ENCODE measurements at places on chromosomes 12 and 14. TPM values are rescaled to one million over a fixed set of nuclear protein-coding genes. Genes with fewer than 3 reads are reported as not detected.

DNA sequence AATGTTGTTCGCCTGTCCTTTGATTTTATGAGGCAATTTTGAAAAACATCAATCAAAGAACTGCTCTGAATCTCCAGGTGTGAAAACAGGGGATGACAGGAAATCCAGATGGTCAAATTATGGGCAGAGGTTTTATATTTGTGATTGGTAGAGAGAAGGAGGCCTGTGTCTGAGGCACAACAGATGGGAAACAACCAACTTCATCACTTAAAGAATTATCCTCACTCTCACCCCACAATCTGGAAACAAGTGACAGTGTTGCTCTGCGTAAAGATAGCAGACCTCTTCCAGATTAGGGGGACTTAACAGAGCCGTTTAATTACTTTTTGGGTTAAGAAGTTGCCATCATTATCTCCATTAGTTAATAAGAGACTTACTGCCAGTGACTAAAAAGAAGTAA is 64.1 kb upstream of the EGLN3 start:
- H3K27me3 ChIP-seq, result no peaks in the 10 kb centered on the region
- no peak overlapping the region for H3K27ac ChIP-seq
- no peaks in the 10 kb centered on the region for H3K36me3 ChIP-seq

GRCh38 chr12:87866578-87867292 is 162.5 kb downstream of the C12orf50 start:
- no peaks in the 10 kb centered on the region for H3K27me3 ChIP-seq
- no peak overlapping the region for H3K4me3 ChIP-seq
- no peak overlapping the region for H3K27ac ChIP-seq
- H3K4me1 ChIP-seq, result no peaks in the 10 kb centered on the region
- H3K36me3 ChIP-seq, result no peaks in the 10 kb centered on the region

- H3K27ac ChIP-seq, result no peak overlapping the region
- H3K36me3 ChIP-seq, result no peaks in the 10 kb centered on the region
- H3K27me3 ChIP-seq, result no peaks in the 10 kb centered on the region
- DNase-seq, result no peak
- H3K4me1 ChIP-seq, result peaks cover 4% of the 10 kb centered on the region
- no peak overlapping the region for H3K4me3 ChIP-seq
Observed at GRCh38 chr14:100426314-100426713, 103.2 kb downstream of the SLC25A47 start.

Gene TAS2R20
- 1.2 TPM for total RNA-seq

DNA sequence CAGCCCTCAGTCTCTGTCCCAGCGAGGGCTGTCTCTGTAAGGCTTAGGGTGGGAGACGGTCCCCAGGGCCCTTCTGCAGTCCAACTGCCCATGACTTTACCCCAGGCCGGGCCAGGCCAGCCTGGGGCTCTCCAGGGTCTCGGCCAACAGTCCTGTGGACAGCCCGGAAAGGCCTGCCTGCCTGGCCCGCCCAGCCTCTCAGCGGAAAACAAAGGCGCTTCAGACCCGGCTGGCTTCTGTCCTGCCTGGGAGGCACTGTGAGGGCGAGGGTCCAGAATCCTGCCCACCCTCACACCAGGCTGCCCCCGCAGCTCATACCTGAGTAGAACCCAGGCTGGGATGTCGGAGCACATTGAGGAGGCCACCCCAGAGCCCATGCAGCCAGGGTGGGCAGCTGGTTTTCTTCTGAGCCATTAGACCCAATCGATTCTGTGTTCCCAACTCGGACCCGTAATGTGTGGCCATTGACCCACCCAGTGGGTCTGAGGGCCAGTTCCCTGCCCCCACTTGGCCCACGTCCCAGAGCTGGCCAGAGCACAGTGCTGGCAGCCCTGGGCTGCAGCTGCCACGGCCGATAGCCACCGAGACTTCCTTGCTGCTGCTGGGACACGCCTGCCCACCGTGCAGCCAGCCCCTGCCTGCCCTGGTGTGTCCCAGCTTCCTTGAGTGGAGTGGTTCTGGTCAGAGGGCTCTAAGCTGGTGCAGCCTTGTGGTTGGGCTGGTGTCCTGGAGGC is 1.6 kb downstream of the CRIP2 start:
- peak overlapping the region; percentile 69 for H3K27ac ChIP-seq
- DNase-seq, result no peak
- peaks cover 13% of the 10 kb centered on the region for H3K4me1 ChIP-seq

DNA sequence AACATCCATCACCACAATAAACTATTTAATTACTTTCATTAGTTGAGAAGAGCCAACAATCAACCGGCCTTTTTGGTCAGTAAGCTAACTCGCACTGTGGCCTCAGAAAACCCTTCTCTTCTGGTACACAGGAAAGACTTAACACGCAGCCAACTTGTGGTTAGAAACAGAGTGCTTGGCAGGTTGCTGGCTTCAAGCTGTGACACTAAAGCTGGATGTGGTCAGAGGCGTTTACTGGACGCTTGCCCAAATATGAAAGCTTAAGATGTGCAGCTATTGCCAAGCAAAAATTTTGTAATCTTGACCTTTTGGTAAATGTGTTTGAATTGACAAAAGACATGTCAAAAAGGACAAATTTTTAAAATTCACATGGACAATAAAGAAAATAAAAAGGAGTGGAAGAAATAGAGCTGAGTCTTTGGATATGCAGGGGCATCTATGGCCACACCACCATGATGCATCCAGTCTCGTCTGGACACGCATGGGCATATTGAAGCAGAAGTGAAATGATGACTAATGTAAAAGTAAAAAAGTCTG is 2.6 kb upstream of the KLRK1 start:
- no peak overlapping the region for H3K4me3 ChIP-seq
- peaks cover 4% of the 10 kb centered on the region for H3K4me1 ChIP-seq
- H3K27ac ChIP-seq, result no peak overlapping the region
- no peaks in the 10 kb centered on the region for H3K36me3 ChIP-seq

DNA sequence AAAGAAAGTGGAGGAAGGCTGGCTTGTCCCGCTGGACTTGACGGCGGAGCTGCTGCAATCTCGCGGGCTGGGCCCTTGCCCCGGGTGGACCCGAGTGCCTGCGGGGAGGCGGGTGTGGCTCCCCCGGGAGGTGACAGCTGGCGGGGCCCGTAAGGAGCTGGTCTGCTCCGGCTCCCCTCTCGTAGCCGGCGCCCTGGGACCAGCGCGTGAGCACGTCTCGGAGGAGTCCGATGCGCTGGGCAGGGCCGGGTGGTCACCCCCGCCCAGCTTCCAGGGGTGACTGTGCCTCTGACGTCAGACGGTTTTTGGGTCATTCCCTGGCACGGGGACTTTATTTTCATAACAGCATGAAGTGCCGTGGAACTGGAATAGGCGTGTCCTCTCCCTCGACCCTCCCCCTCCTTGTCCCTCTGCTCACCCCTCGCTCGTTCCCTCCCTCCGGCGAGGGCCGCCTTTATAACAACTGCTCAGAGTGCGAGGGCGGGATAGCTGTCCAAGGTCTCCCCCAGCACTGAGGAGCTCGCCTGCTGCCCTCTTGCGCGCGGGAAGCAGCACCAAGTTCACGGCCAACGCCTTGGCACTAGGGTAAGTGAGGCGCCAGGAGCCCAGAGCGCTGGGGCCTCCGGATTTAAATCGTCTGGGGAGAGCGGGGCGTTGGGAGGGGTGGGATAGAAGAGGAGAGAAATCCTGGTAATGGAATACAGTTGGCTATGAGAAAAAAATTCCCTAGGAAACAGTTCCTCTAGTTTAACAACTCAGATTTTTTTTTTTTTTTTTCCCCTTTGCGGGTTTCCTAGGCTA is at the start of gene GPRC5A:
Gene GPRC5A, plus strand, starts transcription at position 483 of the 801 bp plus-strand sequence. CDS start 16,688 bp downstream, outside the sequence.
- no peaks in the 10 kb centered on the region for H3K4me1 ChIP-seq
- peak within 1 kb of the TSS; percentile 43 for H3K4me3 ChIP-seq
- peak within 1 kb of the TSS; percentile 87 for H3K27ac ChIP-seq
- DNase-seq, result peak; percentile 94
- no peaks in the 10 kb centered on the region for H3K36me3 ChIP-seq

Gene CCDC177
- not detected for total RNA-seq

DNA sequence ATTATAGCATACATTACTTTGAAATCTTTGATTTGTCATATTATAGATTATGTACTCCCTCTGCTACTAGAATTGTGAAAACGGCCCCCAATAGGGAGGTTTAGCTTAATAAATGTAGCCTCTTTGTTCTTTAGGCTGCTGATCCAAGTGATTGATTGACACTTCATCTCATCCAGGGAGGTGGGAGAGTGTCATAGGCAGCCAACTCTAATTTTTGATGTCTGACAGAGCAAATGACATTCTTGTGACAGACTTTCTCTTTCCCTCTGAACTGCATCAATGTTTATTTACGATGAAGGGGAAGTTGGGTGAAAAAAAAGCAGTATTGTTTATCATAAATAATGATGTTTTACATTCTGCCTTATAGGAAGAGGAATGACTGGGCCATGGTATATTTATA is 221.4 kb downstream of the MDGA2 start:
- H3K36me3 ChIP-seq, result no peaks in the 10 kb centered on the region
- H3K4me1 ChIP-seq, result no peaks in the 10 kb centered on the region
- H3K27me3 ChIP-seq, result no peaks in the 10 kb centered on the region

DNA sequence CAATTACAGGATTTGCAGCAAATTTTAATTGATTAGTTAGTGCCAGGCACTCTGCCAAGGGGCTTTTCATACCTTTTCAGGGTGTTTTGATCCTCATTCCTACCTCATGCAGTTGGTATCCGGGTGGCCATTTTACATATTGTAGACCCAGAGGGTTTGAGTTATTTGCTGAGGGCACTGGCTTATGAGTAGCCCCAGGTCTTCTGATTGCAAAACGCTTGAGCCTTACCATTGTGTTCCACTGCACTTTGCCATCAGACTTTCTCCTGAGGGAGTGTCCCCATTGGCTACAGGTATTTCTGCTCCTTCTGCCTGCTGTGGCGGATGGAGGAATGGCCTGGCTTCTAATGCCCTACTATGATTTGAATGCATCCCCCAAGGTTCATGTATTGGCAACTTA is 257.8 kb upstream of the CRY1 start:
- H3K36me3 ChIP-seq, result no peaks in the 10 kb centered on the region
- DNase-seq, result no peak
- H3K4me1 ChIP-seq, result no peaks in the 10 kb centered on the region
- no peak overlapping the region for H3K27ac ChIP-seq
- H3K4me3 ChIP-seq, result no peak overlapping the region

Gene VRTN
- total RNA-seq, result not detected

DNA sequence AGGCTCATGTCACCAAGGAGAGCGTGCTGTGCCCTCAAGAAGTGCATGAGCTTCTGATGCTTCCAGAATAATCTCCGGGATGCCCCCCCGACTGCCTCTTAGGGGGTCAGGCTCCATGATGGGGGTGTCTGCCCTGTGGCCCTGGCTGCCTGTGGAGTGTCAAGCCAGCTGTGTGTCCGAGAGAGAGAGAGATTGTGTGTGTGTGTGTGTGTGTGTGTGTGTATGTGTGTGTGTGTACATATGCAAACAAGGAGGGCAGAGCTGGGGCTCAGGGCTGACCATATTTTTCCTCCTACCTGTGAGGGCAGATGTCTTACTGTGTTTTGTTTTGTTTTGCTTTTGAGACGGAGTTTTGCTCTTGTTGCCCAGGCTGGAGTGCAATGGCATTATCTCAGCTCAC is 5.6 kb upstream of the ALDH2 start:
- DNase-seq, result no peak
- no peaks in the 10 kb centered on the region for H3K27me3 ChIP-seq
- H3K36me3 ChIP-seq, result no peaks in the 10 kb centered on the region
- no peak overlapping the region for H3K4me3 ChIP-seq
- H3K27ac ChIP-seq, result peak overlapping the region; percentile 32

GRCh38 chr12:5204271-5204670 is 160.6 kb downstream of the KCNA5 start:
- no peak for DNase-seq
- H3K4me3 ChIP-seq, result no peak overlapping the region
- no peaks in the 10 kb centered on the region for H3K4me1 ChIP-seq
- no peak overlapping the region for H3K27ac ChIP-seq
- H3K27me3 ChIP-seq, result no peaks in the 10 kb centered on the region
- H3K36me3 ChIP-seq, result no peaks in the 10 kb centered on the region

Gene P2RX7
- 1.7 TPM for total RNA-seq

Gene MIP
- not detected for total RNA-seq

DNA sequence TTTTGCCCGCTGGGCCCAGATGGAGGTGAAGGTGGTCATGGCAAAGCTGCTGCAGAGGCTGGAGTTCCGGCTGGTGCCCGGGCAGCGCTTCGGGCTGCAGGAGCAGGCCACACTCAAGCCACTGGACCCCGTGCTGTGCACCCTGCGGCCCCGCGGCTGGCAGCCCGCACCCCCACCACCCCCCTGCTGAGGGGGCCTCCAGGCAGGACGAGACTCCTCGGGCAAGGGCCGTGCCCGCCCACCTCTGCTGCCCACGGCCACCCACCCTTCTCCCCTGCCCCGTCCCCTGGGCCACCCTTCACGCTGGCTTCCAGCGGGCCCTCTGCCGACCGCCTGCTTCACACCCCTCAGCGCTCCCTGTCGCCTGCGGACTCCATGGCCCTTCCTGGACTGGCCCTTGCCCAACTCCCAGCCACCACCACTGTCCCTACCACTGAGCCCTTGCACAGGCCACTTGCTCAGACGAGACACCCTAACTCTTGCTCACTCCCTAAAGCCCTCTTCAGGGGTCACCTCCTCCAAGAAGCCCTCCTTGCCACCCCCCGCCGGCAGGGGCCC is 42.5 kb downstream of the CYP46A1 start:
- no peak for DNase-seq
- H3K27ac ChIP-seq, result no peak overlapping the region
- H3K27me3 ChIP-seq, result peaks cover 5% of the 10 kb centered on the region
- no peak overlapping the region for H3K4me3 ChIP-seq
- H3K4me1 ChIP-seq, result no peaks in the 10 kb centered on the region
- no peaks in the 10 kb centered on the region for H3K36me3 ChIP-seq

- no peaks in the 10 kb centered on the region for H3K36me3 ChIP-seq
- peaks cover 4% of the 10 kb centered on the region for H3K4me1 ChIP-seq
- DNase-seq, result no peak
- no peak overlapping the region for H3K4me3 ChIP-seq
- H3K27me3 ChIP-seq, result no peaks in the 10 kb centered on the region
- no peak overlapping the region for H3K27ac ChIP-seq
Observed at GRCh38 chr12:52980096-52980649, 26.1 kb upstream of the EIF4B start.

GRCh38 chr14:92040431-92041051 is 682 bp upstream of the TRIP11 start:
- H3K36me3 ChIP-seq, result no peaks in the 10 kb centered on the region
- peak; percentile 59 for DNase-seq
- H3K27me3 ChIP-seq, result no peaks in the 10 kb centered on the region
- peaks cover 19% of the 10 kb centered on the region for H3K4me1 ChIP-seq
- H3K27ac ChIP-seq, result peak overlapping the region; percentile 85

Gene SLC6A13
- not detected for total RNA-seq

Gene NPAS3
- total RNA-seq, result 1.6 TPM

GRCh38 chr14:88791629-88792472 is 902 bp downstream of the EML5 start:
- H3K27me3 ChIP-seq, result no peaks in the 10 kb centered on the region
- no peaks in the 10 kb centered on the region for H3K36me3 ChIP-seq
- DNase-seq, result peak; percentile 30
- peaks cover 4% of the 10 kb centered on the region for H3K4me1 ChIP-seq

- peaks cover 6% of the 10 kb centered on the region for H3K36me3 ChIP-seq
Observed at GRCh38 chr12:117155278-117156060, 34.8 kb downstream of the FBXO21 start.

Gene DBX2
- not detected for total RNA-seq

Gene PIWIL1
- total RNA-seq, result not detected

GRCh38 chr14:65866886-65867285 is 454.4 kb downstream of the FUT8 start:
- no peak overlapping the region for H3K4me3 ChIP-seq
- peak; percentile 23 for DNase-seq
- no peaks in the 10 kb centered on the region for H3K4me1 ChIP-seq
- H3K36me3 ChIP-seq, result no peaks in the 10 kb centered on the region
- no peaks in the 10 kb centered on the region for H3K27me3 ChIP-seq
- H3K27ac ChIP-seq, result no peak overlapping the region

Data from colonic mucosa (tissue), 4 donors.